Epithelial cell of proximal tubule (primary cell): ENCODE measurements at places on chromosomes 3 and 15. TPM values are rescaled to one million over a fixed set of nuclear protein-coding genes. Genes with fewer than 3 reads are reported as not detected.

GRCh38 chr3:9238721-9239295, 10.6 kb downstream of the SRGAP3 start:
- no peak for DNase-seq

GRCh38 chr3:94481226-94481898, 418.5 kb downstream of the NSUN3 start:
- DNase-seq, result no peak

- peak; percentile 20 for DNase-seq
Observed at GRCh38 chr3:95048564-95048963, 985.7 kb downstream of the NSUN3 start.

DNA sequence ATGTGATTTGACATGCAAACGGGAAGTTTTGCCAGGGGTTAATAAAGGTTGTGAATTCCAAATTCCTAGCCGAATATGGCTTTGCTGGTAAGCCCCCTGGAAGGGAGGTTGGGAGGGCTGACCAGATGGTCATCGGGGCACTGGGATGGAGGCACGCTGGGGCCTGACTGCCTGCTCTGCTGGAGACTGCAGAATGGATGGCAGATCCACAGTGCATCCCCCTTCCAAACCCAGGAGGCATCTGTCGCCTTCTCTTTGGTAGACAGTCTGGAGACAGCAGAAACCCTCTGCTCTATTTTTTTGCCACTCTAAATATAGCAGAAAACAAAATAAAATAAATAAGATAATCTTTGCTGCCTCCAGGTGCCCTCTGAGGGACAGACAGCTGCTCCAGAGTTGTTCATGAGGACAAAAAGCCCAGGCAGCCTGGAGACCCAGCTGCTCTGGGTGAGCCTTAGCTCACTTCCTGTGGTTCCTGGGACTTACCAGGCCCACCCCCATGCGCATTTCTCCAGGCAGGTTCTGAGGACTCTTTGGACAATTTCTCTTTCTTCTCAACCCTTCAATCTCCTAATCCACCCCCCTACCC, 6.1 kb upstream of the SPTBN5 start:
- DNase-seq, result no peak

DNA sequence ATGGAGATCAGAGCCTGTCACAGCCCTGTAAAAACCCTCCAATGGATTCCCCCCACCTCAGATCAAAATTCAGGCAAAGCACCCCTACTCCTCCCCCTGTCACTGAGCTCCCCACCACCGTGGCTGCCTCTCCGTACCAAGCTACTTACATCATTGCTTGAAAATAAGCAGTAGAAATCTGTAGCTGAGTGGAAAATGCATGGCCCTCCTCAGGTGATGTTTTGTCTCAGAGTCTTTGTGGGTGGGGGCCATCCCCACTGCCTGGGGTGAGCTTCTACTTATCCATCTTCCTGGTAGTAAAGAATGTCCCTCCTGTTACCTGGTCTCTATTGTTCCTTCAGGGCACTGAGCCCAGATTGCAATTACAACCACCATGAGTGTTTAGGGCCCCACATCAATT, 34.5 kb downstream of the SLCO2A1 start:
- DNase-seq, result no peak

DNA sequence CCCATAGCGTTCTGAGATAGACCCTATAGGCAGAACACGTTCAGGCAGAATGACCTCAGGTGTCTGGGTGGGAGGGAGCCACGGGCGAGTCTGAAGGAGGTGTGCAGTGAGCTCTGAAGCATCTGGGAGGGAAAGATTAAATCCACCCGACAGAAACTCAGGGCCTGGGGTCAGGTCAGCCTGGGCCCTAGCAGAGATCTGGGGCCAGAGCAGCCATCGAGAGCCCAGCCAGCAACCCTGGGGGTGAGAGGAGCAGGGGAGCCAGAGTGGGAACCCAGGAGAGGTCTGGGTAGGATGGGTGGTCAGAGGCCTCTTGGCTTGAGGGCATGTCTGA, 22.1 kb downstream of the SNX33 start:
- no peak for DNase-seq

DNA sequence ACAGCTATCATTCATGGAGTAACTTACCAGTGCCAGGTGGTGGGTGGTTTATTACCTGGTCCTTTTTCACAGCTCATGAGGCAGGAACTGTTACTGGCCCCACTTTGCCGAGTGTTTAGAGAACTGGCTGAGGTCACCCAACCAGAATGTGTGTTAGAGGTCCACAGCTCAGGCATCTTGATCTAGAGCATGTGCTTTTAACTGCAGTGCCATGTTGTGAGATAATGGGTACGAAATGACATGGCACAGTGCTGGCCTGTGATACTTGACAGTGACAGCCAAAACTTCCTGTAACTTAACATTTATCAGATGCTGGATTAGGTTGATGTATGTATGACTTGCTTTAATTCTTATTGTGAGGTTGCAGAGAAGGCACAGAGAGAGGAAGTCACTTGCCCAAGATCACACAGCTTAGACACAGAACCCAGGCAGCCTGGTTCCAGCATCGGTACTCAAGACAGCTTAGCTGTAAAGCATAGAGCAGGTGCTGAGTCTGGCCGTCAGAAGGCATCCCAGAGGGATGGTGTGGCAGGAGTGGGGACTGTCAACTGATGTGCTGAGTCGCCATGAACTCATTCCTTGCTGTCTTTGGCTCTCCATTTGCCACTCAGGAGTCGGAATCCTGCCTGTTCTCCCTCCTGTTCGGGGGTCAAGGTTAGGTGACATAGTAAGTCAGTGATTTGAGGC, 9.6 kb downstream of the MCM2 start:
- DNase-seq, result no peak

- DNase-seq, result no peak
Observed at GRCh38 chr3:4852780-4853748, 126.2 kb upstream of the BHLHE40 start.

The FGD5 gene
- total RNA-seq, result 0.06 TPM in 1 of 2 replicates, not detected in the other

The TBC1D23 gene
- total RNA-seq, result 22.1 and 24.3 TPM in 2 replicates

The NDUFB4 gene
- total RNA-seq, result 172 and 229 TPM in 2 replicates

The GOLGA8G gene
- not detected in 2 replicates for total RNA-seq

The UBAP1L gene
- 0.07 and 0.23 TPM in 2 replicates for total RNA-seq
